ENCODE measurements at places on chromosomes 2 and 18.

DNA sequence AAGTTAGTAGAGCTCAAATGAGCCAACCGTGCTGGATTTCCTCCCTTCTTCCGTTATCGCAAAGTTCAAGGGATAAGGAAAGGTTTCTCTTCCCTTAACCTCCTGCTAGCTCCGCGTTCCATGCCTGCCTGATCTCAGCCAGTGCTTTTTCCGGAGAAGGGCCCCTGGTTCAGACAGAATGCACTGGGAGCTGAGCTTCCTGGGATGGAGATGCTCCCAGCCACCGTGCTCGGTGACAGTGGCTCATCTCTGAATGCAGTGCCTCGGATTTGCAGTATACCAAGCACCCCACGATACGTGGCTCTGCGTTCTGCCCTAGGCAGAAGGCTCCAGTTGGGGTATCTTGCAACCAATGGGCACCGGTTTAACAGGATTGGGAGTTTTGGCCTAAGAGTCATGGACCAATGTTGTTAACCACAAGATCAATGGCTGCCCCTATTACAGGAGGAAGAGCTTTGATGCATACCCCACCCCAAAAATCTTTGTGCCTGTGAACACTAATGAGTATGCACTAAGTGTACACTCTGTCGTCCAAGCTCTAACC is 876 bp downstream of the CNTNAP5 start:
- DNase-seq, result no peak

- DNase-seq, result no peak
Observed at GRCh38 chr18:12253027-12253426, 1.1 kb upstream of the CIDEA start.

GRCh38 chr2:42819160-42819559 is 26.8 kb upstream of the HAAO start:
- DNase-seq, result no peak

DNA sequence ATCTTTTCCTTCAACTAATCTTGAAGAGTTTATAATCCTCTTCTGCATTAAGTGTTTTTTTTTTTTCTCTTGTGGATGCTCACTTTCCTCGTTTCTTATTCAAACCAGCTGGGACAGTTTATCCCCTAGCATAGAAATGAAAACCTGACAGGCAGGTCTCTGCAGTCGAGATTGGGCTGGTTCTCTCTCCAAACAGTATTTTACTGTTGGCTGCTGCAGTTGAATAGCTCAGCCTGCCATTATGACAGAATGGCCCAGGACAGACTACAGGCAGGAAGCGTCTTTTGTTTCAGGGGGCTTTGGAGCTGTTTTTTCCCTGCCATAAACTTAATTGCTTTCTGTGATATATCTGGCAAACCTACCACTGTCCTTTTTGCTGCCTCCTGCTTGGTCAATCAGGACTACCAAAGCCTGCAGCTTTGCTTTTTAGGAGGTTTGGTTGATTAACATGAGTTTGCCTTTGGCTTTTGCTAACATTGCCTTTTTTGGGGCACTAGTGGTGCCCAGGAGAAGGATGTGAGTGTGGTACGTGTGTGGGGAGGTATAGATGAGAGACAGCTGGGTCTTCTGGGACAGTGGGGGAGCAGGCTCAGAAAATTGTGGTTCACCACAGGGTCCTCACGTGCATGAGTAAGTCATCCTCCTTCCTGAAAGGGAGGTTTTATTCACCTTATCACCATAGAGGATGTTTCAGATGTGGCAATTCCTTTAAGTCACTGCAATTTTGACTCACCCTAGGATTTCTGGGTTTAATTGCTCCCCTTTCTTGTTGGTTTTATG is 128.7 kb downstream of the LYPD6B start:
- DNase-seq, result peak; percentile 24

DNA sequence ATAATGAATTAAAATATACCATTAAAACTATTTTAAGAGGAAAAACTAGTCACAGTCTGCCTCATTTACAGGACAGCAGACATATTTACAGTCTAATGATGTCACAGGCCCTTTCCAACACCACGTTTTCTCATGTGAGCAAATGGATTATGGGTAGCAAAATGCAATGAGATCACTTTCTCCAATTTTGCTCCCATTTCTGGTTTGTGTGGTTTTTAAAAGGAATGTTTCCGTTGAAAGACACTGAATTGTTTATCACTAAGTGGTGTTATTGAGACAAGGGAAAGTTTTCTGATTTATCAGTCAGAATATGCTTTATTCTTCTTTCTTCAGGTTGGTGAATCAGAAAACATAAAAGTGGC is 11.4 kb upstream of the NR4A2 start:
- DNase-seq, result peak; percentile 39

GRCh38 chr2:136395582-136395981 is 277.6 kb upstream of the CXCR4 start:
- DNase-seq, result no peak

DNA sequence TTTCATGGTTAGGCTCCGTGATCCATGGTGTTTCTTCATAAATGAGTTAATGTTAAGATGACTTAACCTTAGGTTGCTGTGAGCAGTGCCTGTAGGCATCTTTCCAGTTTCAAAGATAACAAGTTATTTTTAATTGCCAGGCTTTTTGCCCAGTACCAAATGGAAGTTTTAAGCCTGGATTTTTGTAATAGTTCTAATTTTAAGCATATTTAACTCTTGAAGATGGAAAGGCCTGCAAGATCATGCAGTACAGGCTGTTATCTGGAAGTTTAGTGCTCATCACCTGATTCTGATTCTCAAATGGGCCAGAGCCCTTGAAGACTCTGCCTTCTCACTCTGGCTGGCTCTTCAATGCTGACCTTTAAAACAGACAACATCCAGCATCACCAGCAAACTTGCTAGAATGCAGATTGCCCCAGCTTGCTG is 141.3 kb downstream of the NCK2 start:
- DNase-seq, result no peak

DNA sequence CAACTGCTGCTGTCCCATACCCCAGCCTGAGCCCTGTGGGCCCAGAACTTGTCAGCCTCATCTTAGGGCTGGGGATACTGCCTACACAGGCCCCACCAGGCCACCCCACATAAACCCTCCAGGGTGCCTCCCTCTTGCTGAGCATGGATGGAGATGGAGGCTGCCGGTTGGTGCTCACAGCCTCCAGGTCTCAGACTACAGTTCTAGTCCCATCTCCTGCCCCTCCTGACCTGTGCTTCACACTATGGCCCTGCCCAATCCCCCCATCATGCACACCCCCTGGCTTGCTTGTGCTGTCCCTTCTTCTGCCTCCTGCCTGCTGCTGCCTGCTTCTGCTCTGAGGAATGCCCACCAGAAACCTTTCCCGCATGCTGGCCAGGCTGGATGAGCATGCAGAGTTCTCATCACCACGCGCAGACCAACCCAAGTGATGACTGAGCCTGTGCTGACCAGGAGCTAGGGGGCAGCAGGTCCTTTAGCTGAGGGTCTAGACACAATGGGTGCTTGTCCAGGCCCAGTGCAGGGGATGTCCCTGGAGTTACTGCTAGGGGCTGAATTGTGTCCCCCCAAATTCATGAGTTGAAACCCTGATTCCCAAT is 138.4 kb upstream of the HS6ST1 start:
- no peak for DNase-seq

GRCh38 chr2:163697846-163698637 is 37.8 kb downstream of the FIGN start:
- no peak for DNase-seq

DNA sequence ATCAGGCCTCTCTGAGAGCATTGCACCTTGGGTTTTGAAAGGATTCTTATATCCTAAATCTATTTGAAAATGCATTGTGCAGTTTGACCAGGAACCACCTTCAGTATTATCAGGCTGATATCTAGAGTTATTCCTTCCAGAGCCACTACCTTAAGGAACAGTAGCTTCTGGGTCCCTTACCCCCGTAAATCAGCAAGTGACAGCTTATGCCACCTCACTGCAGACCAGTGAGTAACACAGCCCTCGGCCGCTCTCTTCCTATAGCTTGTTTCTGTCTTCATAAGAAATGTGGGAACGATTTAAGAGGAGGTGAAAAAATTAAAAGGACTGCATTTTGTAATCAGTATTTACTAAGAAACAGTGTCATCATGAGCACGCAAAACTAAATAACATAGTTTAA is 584.2 kb downstream of the GALR1 start:
- no peak for DNase-seq

DNA sequence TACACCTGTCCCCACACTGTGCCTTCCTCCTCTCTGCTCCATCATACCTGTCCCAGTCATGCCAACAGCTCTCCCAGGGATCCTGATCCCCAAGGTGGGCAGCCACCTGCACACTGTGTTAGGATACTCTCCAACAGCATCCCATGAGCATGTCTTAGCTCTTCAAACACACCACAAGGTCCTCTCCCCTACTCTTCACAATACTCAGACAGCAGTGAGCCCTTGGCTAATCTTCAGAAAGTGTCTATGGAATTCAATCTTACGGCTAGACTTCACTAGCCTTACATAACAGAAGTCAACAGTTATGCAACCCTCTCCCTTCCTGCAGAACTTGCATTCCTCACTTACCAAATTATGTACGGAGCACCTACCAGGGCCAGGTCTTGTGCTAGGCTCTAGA is 79.9 kb downstream of the MYO5B start:
- no peak for DNase-seq

- no peak for DNase-seq
Observed at GRCh38 chr2:40531359-40531758, 79.5 kb upstream of the SLC8A1 start.

DNA sequence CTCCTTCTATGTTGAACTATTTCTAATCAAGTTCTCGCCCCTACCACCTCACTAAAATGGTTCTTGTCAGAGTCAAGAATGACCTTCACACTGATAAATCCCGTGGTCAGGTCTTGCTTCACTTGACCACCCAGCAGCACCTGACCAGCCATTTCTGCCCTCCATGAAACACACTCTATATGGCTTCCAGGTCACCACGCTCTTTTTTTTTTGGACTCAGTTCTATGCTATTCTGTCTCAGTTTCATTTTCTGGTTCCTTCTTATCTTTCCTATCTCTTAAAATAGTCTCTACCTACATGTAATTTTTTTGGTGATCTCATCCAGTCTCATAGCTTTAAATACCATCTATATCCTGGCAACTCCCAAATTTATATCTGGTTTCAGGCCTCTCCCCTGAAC is 11.4 kb downstream of the EIF2AK3 start:
- DNase-seq, result no peak

- no peak for DNase-seq
Observed at GRCh38 chr2:241047253-241048010, 49.0 kb downstream of the SNED1 start.

- DNase-seq, result no peak
Observed at GRCh38 chr2:27795868-27796277, 24.4 kb downstream of the MRPL33 start.

DNA sequence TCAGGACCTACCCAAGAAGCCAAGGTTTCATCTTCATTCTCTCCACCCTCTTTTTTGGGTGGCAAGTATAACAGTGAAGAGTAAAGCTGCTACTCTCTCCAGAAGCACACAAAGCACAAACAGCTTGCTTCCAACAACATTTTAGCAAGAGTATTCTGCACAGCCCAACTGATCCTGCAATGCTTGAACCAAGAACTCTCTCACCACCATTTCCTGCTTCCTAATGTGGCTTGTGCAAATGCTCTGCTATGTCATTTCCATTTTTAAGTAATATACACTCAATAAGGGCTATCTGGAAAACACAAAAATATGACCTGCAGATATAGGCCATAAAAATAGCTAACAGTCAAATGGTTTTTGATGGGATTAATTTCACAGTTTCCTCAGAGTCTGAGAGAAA is 24.1 kb upstream of the IHH start:
- no peak for DNase-seq

- no peak for DNase-seq
Observed at GRCh38 chr2:58539973-58540372, 298.8 kb upstream of the FANCL start.

DNA sequence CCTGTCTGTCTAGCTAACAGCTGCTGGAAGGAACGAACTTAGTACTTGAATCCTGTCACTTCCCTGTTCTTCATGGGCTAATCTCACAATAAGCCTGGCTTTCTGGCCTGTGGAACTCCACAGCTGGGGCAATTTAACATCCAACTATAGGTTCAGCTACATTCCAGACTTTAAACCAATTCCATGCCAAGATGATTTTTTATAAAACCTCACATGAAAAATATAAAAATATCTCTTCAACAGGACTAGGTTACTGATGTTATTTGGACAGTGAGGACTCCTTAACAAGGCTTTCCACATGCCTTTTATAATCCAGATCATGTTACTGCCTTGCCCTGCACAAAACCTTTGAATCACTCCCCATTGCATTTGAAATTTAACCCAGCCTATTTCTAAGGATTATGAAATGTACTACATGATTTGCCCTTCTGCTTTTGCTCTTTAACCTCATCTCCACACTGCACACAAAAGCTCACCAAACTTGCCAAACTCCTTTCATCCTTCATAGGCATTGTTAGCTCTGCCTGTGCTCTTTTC is 863.2 kb upstream of the CHAC2 start:
- DNase-seq, result no peak

DNA sequence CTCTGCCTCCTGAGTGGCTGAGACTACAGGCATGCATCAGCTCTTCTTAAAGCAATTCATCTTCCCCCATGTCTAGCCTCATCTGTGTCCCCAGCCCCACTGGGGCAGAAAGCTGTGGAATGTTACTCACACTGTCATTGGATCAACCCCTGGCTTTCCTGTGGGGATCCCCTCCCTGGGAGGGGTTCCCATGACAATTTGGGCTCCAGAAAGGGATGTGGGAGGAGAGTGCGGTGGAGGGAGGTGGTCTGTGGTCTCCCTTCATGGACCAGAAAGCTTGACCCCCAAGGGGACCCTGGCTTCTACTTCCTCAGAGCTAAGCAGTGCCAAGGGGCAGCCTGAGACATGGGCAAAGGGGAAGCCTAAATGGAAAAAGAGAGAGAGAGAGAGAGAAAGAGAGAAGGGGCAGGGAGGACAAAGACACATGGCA is 1.3 kb downstream of the NGEF start:
- no peak for DNase-seq

- no peak for DNase-seq
Observed at GRCh38 chr18:6600667-6601167, 128.8 kb upstream of the ARHGAP28 start.

GRCh38 chr2:96962567-96963203 is 23.7 kb downstream of the FAM178B start:
- DNase-seq, result peak; percentile 89

DNA sequence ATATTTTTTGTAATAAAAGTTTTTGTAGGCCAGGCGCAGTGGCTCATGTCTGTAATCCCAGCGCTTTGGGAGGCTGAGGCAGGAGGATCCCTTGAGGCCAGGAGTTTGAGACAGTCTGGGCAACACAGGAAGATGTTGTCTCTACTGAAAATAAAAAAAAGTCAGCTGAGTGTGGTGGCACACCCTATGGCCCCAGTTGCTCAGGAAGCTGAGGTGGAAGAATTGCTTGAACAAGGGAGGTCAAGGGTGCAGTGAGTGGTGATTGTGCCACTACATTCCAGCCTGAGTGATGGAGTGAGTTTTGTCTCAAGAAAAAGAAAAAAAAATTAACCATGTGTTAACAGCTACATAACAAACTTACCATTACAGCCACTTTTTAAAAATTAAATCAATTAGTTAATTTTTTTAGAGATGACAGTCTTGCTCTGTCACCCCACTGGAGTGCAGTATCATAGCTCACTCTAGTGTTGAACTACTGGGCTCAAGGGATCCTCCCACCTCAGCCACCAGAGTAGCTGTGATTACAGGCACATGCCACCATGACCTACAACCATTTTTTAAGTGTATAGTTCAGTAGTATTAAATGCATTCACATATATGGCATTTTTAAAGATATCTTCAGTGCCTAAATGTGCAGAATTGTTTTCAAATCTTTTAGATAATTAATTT is 67.2 kb upstream of the ACYP2 start:
- DNase-seq, result peak; percentile 25

- no peak for DNase-seq
Observed at GRCh38 chr2:140863713-140864112, 1267.1 kb downstream of the LRP1B start.

All from CD4-positive, alpha-beta T cell treated with Interleukin-17A for 1 hour (primary cell).